Fibroblast of skin of scalp (primary cell): ENCODE measurements at places on chromosomes 16 and 17.
A peak's percentile ranks its signal among the peaks of the same experiment; 100 is the strongest.

- DNase-seq = peak; percentile 64
Observed at GRCh38 chr16:67719778-67720144, 645 bp upstream of the GFOD2 start.

- DNase-seq = peak; percentile 11
Observed at GRCh38 chr16:65154321-65154720, 32.5 kb upstream of the CDH11 start.

GRCh38 chr17:77602883-77603640, 355.4 kb upstream of the TNRC6C start:
- DNase-seq = no peak

GRCh38 chr16:53768593-53768992, 64.6 kb downstream of the FTO start:
- DNase-seq = peak; percentile 96

DNA sequence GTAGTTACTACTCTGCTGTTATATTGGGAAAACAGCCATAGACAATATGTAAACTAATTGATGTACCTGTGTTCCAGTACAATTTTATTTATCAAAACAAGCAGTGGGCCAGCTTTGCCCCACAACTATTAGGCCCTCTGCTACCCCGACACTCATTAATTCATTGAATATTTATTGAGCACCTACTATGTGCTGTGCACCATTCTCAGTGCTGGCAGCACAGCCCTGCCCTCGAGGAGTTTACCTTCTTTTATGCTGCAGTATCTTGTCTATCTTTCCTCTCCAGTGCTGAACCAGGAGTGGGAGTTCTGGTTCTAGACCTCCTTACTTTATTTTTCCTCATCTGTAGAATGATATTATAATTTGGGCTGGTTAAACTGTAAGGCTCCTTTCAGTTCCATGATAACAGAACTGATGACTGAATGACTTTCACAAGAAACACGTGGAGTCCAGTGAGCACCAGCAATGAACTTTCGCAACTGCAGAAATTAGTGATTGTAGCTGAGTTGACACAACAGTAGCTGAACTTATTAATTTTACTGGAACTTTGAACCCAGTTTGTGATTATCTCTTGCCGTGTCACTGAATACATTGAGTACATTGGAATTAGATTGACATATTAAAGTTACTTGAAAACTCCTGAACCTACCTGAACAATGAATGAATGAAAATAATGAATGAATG, 2.4 kb downstream of the GOSR2 start:
- DNase-seq = no peak

DNA sequence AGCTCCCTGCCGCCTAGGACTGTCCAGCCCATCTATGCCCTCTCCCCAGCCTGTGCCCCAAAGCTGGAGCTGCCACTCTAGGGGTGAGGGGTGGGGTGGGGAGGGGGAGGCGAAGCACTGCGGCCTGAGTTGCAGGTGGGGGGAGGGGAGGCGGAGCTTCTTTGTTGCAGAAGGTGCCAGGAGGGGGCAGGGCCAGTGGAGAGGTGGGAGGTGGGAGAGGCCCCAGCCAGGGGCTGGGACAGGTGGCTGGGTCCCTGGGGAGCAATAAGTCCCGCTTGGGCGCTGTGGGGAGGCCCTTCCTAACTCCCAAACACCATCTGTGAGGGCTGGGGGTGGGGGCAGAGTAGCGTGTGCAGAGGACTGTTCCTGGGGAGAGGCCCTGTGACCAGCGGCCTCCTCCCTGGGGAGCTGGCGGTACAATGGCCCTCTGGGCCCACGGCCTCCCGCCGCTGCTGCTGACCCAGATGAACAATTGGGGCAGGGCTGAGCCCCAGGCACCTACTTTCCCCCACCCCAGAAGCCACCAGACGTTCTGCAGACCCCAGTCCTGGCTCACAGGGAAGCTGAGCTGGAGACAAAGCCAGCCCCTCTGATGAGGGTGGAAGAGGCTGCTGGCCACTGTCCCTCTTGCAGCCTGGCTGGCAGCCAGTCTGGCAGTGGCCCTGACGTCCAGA, 2.2 kb upstream of the NTN3 start:
- no peak for DNase-seq

DNA sequence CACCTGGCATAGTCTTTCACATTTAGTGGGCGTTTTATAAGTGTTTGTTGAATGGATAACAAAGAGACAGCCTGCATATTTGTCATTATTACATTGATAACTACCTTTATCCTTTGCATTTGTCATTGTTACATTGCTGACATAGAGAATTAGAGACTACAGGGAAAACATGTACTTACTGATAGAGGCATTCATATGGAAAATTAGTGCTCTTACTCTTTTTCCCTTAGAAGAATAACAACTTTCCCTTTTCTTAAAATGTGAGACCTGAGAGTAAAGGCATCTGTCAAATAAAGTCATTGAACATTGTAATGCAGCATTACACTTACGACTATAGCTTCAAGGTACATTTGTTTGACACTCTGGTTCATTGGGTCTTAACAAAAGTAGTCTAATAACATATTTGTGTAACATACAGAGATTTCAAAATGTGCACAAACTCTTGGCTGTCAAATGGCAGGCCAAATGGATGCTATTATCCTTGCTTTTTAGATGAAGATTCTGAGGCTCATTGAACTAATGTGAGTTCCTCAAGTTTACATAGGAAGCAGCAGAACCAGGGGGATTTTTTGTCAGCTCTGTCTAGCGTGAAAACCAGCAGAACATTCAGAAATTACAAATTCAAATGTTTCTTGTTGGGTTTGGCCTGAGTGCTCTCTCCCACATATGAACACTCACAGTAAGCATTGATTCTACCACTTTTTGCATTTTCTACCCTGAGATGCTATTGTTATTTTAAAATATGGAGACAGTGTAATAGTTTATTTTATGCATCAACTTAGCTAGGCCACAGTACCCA, 28.5 kb downstream of the SMIM36 start:
- no peak for DNase-seq

GRCh38 chr16:71666928-71667707, 41.1 kb downstream of the MARVELD3 start:
- no peak for DNase-seq

GRCh38 chr17:19482576-19482975, 51.1 kb upstream of the SLC47A1 start:
- peak; percentile 69 for DNase-seq

- no peak for DNase-seq
Observed at GRCh38 chr17:66637491-66637890, 197.4 kb upstream of the CACNG5 start.
